ENCODE measurements at places on chromosomes 1 and 21.

GRCh38 chr1:21724098-21724497 lies 54.9 kb upstream of the RAP1GAP start:
- DNase-seq: no peak

- DNase-seq: no peak
Measured at GRCh38 chr1:11944358-11944931, 9.9 kb downstream of the PLOD1 start.

DNA sequence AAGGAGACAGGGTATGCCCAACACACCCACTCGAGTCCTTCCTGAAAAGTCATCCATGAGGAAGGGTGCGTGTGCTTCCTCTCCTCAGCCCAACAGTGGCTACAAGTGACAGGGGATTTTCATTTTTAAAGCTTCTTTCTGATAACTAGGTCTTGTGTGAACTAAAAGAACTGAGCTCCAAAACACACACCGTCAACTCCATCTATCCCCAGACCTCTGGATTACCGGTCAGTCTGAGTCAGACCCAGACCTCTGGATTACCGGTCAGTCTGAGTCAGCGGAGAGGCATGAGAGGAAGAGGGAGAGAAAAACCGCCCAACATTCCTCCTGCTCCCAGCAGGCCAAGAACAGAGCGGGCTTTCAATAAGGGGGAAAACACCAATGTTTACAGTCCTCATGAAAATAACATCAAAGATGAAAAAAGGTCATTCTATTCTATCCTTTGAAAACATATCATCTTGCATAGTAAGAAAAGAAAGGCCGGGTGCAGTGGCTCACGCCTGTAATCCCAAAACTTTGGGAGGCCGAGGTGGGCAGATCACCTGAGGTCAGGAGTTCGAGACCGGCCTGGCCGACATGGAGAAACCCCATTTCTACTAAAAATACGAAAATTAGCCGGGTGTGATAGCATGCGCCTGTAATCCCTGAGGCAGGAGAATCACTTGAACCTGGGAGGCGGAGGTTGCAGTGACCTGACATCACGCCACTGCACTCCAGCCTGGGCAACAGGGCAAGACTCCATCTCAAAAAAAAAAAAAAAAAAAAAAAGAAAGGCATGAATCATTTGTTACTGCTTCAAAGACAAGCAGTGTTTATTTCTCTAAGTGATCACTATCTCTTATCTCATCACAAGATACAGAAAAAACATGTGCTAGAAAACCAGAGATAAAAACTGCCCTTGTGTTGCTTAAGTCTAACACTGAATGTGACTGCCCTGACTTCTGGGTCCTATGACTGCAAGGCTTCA lies 3.4 kb downstream of the PTTG1IP start:
- DNase-seq: peak; percentile 84

GRCh38 chr1:16047791-16048475 lies 4.4 kb downstream of the CLCNKB start:
- DNase-seq: no peak

- DNase-seq: no peak
Measured at GRCh38 chr1:14715802-14716201, 117.3 kb downstream of the KAZN start.

GRCh38 chr1:209042413-209042812 lies 541.1 kb upstream of the CAMK1G start:
- no peak for DNase-seq

- no peak for DNase-seq
Measured at GRCh38 chr1:30469426-30469825, 254.0 kb downstream of the MATN1 start.

- no peak for DNase-seq
Measured at GRCh38 chr1:248596615-248597014, 885 bp downstream of the OR2T10 start.

GRCh38 chr1:222644636-222644980 lies 26.7 kb downstream of the MIA3 start:
- no peak for DNase-seq

- no peak for DNase-seq
Measured at GRCh38 chr1:64754173-64754572, 9.3 kb downstream of the RAVER2 start.

DNA sequence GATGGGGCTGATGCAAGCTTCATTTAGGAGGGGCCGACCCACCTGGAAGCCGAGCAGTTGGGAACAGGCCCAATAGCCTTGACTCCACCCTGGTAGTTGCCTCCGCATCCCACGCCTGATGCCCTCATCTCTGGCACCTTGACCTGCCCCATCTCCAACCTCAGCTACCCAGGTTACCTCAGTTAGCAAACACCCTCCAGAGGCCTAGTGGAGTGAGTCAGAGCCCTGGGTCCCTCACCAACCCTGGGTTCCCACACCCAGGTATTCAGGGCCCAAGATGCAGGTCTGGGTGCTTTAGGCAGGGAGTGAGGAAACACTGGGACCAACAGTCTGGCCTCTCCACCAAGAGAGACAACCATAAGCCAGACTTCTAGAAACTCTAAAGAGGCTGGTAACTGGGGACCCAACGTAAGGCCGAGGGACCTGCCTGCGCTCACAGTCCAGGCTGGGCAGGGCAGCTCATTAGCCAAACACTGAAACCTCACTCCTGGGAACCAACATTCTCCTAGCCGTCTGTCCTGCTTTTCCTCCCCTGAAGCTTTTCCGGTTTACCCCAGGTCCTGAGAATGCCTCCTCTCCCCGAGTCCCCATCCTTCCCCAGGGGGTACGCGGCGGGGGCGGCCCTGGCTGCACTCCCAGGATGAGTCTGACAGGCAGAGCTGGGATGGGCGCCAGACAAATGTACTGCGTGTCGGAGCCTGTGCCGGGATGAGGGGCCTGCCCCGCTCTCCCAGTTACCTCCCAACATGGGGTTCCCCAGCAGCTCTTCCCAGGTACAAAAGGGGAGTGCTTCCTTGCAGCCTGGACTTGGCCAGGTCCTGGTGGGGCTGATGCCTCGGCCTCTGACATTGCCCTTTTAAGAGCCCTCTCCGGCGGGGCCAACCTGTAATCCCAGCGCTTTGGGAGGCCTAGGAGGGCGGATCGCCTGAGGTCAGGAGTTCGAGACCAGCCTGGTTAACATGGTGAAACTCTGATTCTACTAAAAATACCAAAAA lies 8.9 kb upstream of the CELSR2 start:
- DNase-seq: no peak

DNA sequence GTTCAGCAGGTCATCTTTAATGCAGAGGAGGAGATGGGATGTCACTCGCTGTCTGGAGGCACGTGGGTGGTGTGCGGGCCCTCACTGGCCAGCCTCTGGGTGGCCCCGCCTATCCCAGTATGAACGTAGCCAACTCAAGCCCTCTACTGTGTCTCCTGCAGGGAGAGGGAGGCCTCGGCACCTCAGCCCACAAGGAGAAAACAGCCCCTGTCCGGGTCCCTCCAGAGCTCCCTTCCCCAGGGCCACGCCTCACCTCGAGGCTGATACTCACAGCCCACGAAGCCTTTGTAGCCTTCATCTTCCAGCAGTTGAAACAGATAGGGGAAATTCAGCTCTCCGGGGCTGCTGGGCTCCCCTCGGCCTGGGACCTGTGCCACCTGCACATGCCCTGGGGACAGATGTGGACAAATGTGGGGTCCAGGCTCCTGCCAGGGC lies 2.6 kb downstream of the HYI start:
- no peak for DNase-seq

- no peak for DNase-seq
Measured at GRCh38 chr1:215005656-215006345, 76.7 kb upstream of the KCNK2 start.

DNA sequence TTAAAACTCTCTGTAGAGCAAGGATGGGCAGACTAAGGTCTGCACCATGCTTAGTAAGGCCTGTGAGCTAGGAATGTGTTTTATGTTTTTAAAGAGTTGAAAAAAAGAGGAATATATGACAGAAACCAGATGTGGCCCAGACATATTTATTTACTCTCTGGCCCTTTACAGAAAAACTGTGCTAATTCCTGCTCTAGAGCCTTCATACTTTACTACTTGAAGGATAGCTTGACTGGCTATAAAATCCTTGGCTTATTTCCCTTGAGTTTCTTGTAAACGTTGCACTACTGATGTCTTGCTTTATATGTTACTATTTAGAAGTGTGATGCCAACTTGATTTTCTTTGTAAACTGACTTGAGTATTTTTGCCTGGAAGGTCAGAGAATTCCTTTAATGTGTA lies 33.5 kb downstream of the CTBS start:
- no peak for DNase-seq

GRCh38 chr1:220950576-220950975 lies 71.3 kb downstream of the HLX start:
- DNase-seq: no peak

DNA sequence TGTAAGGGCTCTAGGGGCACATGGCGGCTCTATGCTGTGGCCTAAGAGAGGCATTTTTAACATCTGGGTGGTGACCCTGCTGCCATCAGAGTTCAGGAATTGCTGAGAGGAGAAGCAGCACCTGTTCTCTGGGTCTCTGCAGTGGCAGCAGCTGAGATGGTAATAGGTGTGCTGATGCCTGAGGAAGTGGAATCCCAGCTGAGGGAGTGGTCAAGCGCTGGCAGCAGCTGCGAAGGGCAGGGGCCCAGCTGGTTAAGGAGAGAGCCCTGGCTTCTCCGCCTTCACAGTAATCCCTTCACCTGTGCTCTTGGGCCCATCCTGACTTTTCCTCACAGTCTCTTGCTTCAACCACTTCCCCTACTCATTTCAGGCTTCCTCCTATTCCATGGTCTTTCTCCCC lies 39.8 kb downstream of the GJA5 start:
- DNase-seq: no peak

DNA sequence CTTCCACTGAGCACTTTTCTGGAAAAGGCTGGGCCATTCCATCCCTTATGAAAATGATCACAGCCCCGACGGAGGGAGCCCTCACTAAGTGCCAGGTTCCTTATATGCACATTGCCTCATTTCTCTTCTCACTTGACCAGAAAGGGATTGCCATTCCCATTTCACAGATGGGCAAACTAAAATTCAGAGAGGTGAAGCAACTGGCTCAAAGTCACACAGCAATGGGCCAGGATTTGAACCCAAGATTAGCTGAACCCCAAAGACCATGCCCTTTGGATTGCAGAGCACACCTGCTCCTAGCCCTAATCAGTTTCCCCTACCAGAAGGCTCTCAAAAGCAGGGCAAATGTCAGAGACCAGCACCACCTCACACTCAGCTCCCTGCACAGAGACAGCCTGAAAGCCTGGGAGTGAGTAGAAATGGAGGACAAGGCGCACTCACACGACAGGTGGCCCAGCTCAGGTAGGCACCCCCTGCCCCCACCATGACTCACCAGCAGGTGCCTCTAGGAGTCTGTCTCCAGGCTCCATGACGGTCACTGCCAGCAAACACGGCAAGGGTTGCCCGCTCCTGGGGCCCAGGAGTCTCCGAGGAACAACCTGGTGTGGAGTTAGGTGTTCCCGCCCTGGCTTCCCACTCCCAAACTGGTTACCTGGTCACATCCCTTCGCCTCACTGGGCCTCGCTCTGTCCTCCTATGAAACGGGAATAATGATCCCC lies 21.7 kb downstream of the SDC3 start:
- DNase-seq: no peak

GRCh38 chr1:15063346-15063745 lies 90.2 kb upstream of the TMEM51 start:
- no peak for DNase-seq

DNA sequence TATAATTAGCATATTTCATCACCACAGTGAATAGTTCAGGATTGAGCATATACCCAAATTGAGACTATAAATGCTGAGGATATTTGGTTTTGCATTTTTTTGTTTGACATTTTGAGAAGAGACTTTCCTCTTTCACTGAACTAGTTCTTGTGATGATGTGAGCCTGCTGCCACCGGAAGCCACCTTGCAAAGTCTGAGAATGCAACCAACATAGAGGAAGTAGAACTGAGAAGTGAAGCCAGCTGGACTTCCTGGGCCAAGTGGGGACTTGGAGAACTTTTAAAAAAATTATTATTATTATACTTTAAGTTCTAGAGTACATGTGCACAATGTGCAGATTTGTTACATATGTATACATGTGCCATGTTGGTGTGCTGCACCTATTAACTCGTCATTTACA lies 102.3 kb downstream of the RPE65 start:
- no peak for DNase-seq

GRCh38 chr1:151006327-151007052 lies at the start of gene MINDY1:
Gene MINDY1, minus strand, starts transcription at chr1:151006902. Its CDS starts 4,285 bp downstream, at chr1:151002617.
- peak; percentile 58 for DNase-seq

- no peak for DNase-seq
Measured at GRCh38 chr1:192668409-192668983, 32.5 kb downstream of the RGS13 start.

GRCh38 chr1:236947794-236948193 lies 56.4 kb downstream of the MT1HL1 start:
- no peak for DNase-seq

- no peak for DNase-seq
Measured at GRCh38 chr1:172756024-172756423, 97.1 kb downstream of the FASLG start.

DNA sequence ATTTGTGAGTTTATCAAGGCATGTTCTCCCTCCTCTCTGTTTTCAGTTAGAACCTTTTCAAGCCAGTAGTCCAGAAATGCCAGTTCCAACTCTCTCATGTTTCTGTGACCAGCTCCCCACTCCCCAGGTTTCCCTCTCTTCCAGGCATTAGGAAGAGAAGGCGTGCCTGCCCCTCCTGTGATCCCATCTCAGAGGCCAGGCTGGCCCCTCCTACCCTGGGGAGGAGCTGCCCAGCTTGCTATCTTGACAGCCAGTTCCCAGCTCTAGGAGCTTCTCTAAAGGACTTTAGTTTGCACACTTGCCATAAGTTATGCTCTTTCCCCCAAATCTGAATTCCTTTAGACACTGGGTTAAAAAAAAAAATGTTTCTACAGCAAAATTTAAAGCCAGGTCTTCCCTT lies 8.9 kb downstream of the HYI start:
- DNase-seq: no peak

DNA sequence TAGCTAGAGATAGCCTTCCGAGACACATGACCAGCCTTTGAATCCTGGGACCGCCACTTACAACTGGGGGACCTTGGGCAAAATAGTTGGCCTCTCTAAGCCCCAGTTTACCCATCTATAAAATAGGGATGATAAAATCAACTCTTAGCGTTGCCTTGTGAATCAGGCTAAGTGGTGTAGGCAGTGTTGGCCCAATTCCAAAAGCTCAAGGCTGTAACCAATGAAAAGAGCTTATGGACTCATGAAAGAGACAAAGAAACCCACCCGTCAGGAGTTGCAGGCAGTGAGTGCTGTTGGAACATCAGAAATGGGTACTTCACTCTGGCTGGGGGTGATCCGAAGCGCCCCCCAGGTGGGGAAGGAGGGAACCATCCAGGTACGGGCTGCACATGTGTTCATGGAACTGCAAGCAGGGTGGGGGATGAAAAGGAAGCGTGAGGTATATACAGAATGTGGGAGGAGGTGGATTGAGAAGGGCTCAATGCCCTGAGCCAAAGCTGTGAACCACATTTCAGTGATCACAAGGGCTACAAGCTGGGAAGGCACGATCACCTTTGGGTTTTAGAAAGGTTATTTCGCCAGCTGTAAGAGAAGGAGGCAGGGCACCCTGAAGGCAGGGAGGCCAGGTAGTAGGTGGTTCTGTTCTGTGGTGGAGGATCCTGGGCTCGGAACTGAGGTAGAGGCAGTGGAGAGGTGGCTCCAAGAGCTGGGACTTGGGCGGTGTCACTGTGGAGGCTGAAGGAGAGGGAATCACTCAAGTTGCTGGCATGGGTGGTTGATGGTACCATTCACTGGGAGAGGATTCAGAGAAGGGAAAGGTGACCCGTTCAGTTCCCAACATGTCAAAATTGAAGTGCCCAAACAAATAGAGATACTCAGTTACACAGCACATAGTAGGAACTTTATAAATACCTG lies 11.4 kb upstream of the KIAA1614 start:
- DNase-seq: no peak

Data from epithelial cell of proximal tubule (primary cell).